ENCODE measurements at places on chromosomes 5 and 9.

GRCh38 chr9:121765021-121765950, 113.9 kb downstream of the DAB2IP start:
- no peak for DNase-seq

DNA sequence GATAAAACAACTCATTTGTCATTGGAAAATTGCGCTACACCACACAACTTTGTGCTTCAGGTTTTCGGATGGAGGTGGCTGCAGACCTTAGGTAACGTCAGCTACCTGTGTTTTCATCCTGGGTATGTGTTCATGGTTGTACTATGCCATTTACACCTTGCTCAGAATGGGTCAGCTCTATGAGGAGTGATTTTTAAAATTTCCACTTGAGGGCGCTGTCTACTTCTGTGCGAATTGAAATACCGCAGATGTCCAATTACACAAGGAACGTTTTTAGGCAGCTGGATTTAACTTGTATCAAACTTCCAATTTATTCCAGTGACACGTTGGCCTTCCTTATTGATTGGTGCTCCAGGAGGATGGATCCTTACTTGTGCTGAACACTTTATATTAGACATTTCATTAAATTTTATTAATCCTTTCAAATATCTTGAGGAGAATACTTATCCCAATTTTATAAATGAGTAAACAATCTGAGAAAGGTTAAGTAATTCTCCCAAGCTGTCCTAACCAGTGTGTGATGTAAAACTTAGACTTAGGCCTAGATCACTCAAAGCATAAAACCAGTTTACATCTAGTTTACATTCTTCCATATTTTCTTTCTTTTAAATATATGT, 23.4 kb downstream of the DMRTA1 start:
- no peak for DNase-seq

DNA sequence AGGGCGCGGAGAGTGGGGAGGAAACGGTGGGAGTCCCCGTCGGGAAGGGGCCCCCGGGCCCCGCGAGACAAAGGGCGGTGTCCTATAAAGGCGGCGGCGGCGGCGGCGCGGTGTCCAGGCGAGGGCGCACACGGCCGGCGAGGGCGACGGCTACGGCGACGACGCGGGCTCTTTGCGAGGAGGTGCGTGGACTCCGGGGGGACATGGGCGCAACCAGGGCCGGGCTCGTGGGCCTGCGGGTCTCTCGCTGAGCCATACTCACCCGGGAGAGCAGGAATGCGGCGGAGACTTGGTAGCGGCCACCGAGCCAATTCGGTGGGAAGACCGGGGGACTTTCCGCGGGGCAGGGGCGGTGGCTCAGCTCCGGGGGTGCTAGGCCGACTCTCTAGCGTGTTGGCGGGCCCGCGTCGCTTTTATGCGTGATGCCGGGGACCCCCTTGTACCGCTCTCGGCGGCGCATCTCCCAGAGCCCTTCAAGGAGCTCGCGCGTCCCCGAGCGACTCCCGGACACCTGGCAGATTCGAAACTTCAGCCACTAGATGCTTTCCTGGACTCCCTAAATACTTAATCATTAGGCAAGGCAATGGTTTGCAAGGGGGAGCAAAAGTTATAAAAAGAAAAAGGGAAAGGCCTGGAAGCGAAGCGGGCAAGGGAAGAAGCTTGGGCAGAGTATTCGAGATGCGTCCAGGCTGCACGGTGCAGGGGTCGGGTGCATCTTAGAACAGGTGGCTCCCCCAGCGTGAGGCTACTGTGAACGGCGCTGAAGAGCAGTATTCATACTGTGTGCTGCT, 5.9 kb upstream of the TAL2 start:
- DNase-seq: no peak

DNA sequence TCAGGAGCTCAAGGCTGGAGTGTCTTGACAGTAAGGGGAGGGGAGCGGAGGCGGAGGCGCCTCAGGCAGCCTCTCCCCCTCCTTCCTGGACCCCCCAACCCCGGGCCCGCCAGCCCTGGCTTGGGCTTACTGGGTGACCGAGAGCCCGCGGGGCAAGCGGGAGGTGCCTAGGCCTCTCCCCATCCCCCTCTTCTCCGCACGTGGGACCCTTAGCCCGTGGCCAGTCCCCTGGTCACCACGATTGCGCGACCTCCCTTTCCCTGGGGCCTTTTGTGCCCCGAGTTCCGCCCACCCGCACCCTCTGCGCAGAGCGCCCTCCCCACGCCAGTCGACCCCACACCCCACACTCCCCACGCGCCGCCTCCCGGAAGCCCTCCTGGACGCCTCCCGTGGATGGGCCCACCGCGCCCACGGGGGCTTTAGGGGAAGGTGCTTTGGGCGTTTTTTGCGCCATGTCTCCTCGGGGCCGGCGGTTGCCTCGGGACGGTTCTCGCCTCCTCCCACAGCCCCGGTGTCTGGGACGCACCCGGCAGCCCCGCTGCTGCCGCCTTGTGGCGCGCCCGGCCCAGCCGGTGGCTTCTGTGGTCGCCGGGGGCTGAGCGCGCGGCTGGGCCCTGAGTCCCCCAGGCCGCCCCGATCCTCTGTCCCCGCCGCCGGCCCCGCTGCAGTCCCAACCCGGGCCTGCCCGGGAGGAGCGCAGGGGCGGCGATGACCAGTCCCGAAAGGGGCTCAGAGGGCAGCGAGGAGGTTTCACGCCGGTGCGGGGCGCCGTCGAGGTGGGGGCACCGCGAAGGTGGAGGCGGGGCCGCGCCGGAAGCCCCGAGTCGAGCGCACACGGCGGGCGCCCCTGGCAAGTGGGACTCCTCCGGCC, 3.2 kb downstream of the TOR4A start:
- DNase-seq: no peak

- no peak for DNase-seq
These were observed 90.4 kb upstream of the KLF9 start for GRCh38 chr9:70504834-70505233.

DNA sequence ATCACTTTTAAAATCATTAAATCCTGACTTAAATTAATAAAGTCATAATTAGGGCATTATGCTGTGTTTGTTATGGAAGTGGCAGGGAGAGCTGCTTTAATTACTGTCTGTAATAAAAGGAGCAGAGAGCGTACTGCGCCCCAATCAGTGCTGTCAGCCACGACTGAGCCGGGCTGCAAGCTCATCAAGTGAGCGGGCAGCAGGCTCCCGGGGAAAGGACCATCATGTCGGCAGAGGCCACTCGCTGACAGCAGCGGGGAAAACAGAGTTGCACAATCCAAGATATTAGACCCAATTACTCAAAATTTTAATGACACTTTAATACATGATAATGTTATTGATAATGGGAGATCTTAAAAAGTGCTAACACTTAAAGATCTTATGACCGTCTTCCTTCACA, 181.6 kb downstream of the AP3B1 start:
- no peak for DNase-seq

DNA sequence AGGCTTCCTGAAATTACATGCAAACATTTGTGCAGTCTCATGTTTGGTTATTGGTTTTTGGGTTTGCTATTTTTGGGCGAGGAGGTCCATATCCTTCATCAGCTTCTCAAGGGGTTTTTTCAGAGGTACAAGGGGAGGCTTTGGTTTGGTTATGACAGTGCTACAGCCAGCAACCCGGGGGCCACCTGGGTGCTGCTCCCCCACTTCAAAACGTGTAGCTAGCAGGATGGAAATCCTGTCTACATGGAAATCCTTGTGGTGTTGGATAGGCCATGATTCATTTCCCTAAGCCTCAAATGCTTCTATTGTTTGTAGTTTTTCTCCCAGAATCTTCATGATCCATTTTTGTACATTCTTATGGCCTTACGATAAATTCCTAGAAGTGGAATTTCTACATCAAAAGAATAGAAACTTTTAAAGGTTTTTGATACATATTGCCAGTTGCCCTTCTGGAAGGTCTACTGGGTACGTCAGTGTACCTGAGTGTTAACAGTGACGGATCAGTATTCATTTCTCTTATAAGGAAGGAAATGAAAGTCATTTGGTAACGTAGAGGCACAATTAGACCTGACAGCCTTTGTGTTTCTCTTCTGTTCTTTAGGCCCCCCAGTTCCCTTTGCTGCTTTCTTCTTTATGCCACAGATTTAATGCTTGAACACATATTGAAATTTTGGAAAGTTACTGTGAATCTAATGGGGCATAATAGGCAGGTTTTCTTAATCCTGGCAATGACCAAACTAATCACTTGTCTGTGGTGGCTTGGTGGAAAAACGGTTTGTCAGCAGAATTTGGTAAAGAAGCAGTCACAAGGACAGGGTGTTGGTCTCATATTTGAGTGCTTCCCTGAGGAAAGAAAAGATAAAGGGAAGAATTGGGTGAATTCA, 69.7 kb upstream of the ABL1 start:
- DNase-seq: no peak

DNA sequence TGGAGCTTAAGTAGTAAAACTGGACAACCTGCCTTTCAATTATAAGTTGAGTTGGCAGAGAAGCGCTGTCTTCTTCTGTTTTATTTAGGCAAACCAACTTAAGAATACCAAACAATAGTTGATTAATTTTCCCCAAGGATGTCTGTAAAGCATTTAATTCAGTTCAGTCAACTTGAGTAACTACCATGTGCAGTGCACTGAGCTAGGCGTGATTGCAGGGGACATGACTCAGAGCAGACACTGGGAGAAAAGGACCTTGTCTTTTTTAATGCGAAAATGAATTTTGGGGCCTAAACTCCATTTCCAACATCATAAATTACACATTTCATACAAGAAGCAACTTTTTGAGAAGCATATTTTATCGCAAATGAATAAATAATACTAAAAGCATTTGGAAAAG, 66.3 kb downstream of the FBXL7 start:
- no peak for DNase-seq

- DNase-seq: peak; percentile 7
These were observed 449 bp upstream of the PCSK5 start for GRCh38 chr9:75889977-75890471.

GRCh38 chr5:76271836-76272235, 131.2 kb upstream of the IQGAP2 start:
- DNase-seq: no peak

DNA sequence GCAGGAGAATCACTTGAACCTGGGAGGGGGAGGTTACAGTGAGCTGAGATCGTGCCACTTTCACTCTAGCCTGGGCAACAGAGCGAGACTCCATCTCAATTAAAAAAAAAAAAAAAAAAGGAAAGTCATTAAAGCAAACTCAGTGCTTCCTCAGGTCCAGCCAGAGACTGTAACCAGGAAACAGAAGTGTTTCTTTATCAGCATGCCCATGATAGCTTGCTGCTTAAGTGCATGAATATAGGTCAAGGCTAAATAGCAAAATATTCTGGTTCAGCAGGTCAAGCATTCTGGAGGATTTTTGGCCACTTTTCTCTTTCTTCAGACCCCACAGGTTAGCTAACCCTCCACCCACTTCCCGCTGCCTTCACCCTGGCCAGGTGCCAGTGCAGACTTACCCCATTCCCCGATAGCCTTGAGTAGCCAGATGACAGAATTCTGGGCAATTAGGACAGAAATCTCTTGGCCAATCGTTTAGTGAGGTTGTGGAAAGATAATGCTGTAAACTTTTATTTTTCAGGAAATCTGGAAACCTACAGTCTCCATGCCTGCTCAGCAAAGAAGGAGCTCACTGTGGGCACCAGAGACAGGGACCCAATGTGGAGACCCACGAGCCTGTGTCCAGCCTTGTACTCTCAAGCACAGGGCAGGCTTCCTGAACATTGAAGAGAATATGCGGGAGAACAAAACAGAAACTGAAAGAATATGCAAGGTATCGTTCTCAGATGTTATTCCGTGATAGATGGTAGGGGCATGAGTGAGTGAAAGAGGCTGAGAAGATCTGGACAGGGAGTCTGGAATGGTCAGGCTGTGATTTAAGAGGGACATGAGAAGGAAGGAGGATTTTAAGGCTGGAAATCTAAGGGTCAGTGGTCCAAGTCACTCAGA, 4.2 kb upstream of the UGT3A2 start:
- no peak for DNase-seq

DNA sequence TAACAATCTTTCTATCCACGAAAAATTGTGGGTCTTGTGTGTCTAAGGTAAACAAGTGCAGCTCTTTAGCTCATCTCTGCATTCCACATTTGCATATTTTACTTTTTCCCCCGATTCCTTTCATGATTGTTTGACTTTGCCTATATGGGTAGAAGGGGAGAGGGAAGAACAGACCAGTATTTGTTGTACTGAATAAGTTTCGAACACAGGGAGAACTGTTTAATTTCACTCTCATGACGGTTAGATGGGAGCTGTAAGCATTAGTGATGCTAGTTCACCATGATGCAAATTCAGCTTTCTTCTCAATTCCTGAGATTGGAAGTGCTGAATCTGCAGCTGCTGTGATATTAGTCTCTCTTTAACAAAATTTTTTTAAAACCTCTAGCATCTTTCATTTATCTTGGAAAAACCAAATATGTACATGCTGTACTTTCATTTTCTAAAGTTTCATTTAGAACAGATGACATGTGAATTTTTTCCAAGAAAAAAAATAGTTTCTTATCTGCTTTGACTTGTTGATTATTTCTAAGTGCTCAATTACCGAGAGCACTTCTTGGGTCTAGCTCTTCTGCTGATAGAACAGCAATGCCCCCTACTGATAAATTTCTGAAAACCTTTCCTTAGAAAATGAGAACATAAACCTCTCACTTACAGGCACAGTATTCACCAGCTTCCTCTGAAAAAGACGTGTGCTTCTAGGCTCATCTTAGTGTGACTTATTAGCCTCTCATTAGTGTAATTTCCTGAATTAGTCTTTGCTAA, 149.5 kb downstream of the BAAT start:
- no peak for DNase-seq

GRCh38 chr5:32419791-32420190, 24.7 kb downstream of the ZFR start:
- DNase-seq: no peak

DNA sequence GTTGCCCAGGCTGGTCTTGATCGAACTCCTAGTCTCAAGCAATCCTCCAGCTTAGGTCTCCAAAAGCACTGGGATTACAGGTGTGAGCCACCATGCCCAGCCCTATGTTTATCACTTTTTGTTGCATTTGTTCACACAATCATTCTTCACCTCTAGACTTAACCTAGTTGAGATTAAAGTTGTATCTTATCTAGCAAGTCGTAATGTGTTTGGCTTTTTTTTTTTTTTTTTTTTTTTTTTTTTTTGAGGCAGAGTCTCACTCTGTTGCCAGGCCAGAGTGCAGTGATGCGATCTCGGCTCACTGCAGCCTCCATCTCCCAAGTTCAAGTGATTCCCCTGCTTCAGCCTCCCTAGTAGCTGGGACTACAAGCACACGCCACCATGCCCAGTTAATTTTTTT, 90.2 kb upstream of the C9orf72 start:
- DNase-seq: no peak
